ENCODE measurements at places on chromosomes 3 and 15. TPM values are rescaled to one million over a fixed set of nuclear protein-coding genes. Genes with fewer than 3 reads are reported as not detected.

GOLGA6B gene
- total RNA-seq = not detected

- no peaks in the 10 kb centered on the region for H3K27me3 ChIP-seq
- no peak overlapping the region for H3K27ac ChIP-seq
- no peaks in the 10 kb centered on the region for H3K36me3 ChIP-seq
- no peak for DNase-seq
- H3K4me3 ChIP-seq = no peak overlapping the region
Observed at GRCh38 chr3:111802700-111803099, 56.4 kb upstream of the PHLDB2 start.

DNA sequence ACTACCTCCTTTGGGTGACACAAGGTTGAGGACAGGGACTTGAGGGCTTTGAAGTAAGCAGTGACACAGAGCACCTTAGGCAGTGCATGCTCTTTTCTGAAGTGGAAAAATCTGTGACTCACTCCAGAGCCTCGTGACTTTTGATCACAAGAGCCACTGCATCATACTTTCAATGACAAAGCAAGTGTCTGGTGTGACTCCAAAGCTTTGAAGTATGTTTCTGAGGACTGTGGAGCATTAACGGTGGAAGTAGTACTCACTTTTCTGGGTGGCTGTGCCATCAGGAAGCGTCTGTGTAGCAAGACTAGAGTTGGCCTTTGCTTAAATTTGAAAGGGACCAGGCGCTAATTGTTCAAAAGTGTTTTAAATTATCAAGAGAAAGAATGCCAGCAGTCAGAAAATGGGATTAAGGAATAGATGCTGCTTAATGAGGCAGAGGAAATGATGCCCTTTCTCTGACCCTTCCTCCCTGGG is 210.7 kb upstream of the TRIM42 start:
- H3K27ac ChIP-seq = no peak overlapping the region
- no peaks in the 10 kb centered on the region for H3K27me3 ChIP-seq
- no peak for DNase-seq
- H3K4me1 ChIP-seq = peaks cover 16% of the 10 kb centered on the region

GRCh38 chr3:107689355-107689754 is 166.6 kb downstream of the BBX start:
- peaks cover 23% of the 10 kb centered on the region for H3K4me1 ChIP-seq
- no peak for DNase-seq
- H3K4me3 ChIP-seq = no peak overlapping the region
- no peak overlapping the region for H3K27ac ChIP-seq

DNA sequence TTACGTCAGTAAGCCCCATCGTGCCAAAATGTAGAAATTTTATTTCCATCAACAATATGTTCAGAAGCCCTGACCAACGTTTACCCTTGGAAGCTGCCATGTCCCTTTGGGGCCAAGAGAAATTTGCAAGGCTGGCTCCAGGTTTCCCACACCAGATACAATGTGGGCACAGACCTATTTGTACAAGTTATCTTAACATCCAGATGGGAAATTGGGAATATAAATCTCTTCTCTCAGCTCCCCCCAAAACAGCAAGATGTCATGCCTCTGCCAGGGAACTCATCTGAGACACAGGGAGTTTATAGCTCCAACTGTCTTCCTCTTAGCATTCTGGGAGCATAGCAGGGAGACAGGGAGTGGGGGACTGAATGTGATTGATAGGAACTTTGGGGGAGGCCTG is 9.3 kb upstream of the DPPA2 start:
- no peaks in the 10 kb centered on the region for H3K27me3 ChIP-seq
- H3K36me3 ChIP-seq = peaks cover 34% of the 10 kb centered on the region
- peak overlapping the region; percentile 21 for H3K4me3 ChIP-seq
- no peak overlapping the region for H3K27ac ChIP-seq
- DNase-seq = no peak
- peaks cover 12% of the 10 kb centered on the region for H3K4me1 ChIP-seq

- H3K27me3 ChIP-seq = no peaks in the 10 kb centered on the region
- peaks cover 15% of the 10 kb centered on the region for H3K4me1 ChIP-seq
- no peak overlapping the region for H3K27ac ChIP-seq
- no peaks in the 10 kb centered on the region for H3K36me3 ChIP-seq
- DNase-seq = no peak
Observed at GRCh38 chr3:6743067-6743720, 117.7 kb upstream of the GRM7 start.

- H3K4me1 ChIP-seq = peaks cover 16% of the 10 kb centered on the region
- no peak overlapping the region for H3K27ac ChIP-seq
- no peak overlapping the region for H3K4me3 ChIP-seq
- H3K36me3 ChIP-seq = no peaks in the 10 kb centered on the region
Observed at GRCh38 chr3:128488636-128488990, 4.4 kb downstream of the GATA2 start.

- DNase-seq = no peak
- no peaks in the 10 kb centered on the region for H3K4me1 ChIP-seq
- H3K4me3 ChIP-seq = no peak overlapping the region
- H3K27me3 ChIP-seq = no peaks in the 10 kb centered on the region
- no peak overlapping the region for H3K27ac ChIP-seq
- H3K36me3 ChIP-seq = peaks cover 2% of the 10 kb centered on the region
Observed at GRCh38 chr3:36678216-36679013, 85.9 kb downstream of the DCLK3 start.

TUSC7 gene
- not detected for total RNA-seq
